ENCODE measurements at places on chromosomes 3 and 15. TPM values are rescaled to one million over a fixed set of nuclear protein-coding genes. Genes with fewer than 3 reads are reported as not detected.

ADAMTS17 gene
- total RNA-seq: not detected

DNA sequence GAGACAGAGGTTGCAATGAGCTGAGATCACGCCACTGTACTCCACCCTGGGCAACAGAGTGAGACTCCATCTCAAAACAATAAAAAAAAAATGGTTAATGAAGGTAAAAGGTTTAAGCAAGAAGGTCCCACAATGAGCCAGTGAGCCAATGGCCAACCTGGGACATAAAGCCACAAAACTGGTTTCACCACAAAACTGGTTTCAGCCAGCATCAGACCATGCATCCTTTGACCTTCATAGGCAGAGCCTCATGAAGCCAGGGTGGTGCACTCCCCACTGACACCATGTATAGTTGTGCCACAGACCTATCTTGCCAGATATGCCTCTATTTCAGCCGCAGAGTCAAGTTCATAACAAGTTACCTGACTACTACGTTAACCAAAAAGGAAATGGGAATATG is 41.9 kb downstream of the SCAP start:
- no peak for DNase-seq

DNA sequence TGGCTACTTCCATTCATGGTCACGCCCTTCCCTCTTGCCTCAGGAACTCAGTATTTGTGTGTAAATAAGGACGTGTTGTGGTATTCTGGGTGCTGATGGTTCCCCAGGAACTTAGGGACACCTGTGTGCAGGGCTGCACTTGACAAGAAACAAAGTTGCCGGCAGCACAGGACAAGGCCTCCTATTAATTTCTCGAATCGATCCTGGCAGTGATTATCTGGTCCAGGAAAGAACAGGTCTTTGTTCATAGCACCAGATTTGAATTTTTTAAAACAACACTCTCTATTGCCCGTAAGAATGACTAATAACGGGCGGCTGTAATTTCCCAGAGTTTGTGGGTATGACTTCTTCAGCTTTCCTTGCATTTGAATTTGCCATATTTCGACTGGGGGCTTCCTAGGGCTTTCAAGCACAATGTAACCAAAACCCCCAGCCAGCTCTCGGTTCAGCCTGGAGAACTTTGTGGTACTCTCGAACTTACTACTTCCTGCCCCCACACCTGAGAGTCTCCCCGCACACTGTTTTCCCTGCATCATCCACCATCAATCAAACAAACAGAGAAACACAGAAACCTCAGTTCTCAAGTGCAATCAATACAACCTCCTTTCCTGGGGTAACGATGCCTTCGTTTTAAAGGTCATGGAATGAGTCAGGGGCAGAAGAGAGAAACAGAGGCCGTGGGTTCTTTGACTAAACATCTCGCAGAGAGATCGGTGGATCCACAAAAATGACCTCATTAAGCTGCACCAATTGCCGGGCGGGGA is 241.7 kb upstream of the ICE2 start:
- no peak for DNase-seq

GRCh38 chr3:39358333-39358732 is 24.8 kb upstream of the SLC25A38 start:
- DNase-seq: no peak

CTXND1 gene
- not detected for total RNA-seq

GRCh38 chr15:62454567-62455172 is 289.6 kb upstream of the C2CD4B start:
- no peak for DNase-seq

DNA sequence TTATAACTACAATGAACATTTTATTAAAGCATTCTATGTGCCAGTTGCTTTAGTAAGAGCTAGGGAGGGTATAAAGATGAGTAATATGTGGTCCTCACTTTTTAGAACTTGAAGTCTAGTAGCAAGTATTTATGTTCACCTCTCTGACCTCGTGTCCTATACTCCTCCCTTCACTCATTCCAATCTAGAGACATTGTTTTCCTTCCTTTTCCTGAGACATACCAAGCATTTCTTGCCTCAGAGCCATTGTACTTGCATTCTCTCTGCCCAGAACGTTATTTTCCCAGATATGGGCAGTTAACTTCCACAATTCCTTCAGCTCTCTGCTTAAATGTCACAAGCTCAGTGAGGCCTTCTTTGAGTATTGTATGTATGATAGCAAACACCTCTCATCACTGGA is 408.6 kb downstream of the PDCD6IP start:
- peak; percentile 77 for DNase-seq

- no peak for DNase-seq
Observed at GRCh38 chr15:34796847-34797435, 1.6 kb upstream of the ACTC1 start.

- DNase-seq: no peak
Observed at GRCh38 chr15:65081758-65082157, 5.2 kb downstream of the KBTBD13 start.

CAPN3 gene
- total RNA-seq: not detected

LDHAL6B gene
- total RNA-seq: not detected

DNA sequence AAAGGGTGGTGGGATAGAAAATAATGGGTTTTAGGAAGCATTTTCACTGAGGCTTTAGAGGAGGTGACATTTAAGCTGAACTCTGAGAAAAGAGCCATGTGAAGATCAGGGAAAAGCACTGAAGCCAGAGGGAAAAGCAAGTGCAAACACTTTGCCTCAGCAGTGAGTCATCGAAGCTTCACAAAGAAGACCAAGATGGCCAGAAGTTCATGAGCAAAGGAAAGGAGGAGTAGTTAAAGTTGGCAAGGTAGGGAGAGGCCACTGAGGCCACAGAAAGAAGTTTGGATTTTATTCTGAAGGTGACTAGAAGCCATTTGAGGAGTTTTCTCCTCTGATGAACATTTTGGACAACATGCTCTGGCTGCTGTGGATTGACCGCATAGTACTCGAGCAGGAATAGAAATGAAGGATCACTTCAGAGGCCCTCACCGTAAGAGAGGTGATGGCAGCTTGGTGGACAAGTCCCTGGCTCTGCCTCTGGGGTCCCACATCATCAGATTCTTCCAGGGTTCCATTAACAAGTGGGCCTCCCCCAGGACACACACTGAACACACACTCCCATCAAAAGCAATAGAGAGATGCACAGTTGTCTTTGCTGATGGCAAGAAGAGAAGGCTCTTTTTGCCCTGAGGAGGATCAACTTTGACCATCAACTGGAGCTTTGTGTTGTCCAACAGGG is 75.5 kb downstream of the TOP2B start:
- no peak for DNase-seq

NLGN1 gene
- total RNA-seq: 0.72 TPM

FANCI gene
- total RNA-seq: 87.2 TPM

All from A172 (cell line).